ENCODE measurements at places on chromosomes 2 and 18.

DNA sequence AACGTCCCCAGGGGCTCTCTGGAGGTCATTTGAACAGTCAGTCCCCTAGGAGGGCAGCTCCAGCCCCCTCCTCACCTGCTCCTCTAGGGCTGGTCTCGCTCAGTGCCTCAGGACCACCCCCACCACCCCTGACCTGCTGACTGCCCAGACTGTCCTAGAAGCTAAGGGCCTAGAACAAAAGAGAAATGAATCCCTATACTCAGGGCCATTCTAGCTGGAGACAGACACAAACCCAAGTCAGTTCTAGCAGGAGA, 83.0 kb downstream of the HS1BP3 start:
- no peak for DNase-seq

DNA sequence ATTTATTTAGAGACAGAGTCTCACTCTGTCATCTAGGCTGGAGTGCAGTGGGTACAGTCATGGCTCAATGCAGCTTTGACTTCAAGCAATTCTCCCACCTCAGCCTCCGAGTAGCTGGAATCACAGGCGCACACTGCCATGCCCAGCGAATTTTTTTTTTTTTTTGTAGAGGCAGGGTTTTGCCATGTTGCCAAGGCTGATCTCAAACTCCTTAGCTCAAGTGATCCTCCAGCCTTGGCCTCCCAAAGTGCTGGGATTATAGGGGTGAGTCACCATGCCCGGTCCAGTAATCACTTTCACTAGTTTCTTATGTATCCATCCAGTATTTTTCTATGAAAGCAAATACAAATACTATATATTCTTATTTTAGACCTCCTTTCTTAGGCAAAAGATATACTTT, 24.0 kb downstream of the PRKAG3 start:
- DNase-seq, result no peak

DNA sequence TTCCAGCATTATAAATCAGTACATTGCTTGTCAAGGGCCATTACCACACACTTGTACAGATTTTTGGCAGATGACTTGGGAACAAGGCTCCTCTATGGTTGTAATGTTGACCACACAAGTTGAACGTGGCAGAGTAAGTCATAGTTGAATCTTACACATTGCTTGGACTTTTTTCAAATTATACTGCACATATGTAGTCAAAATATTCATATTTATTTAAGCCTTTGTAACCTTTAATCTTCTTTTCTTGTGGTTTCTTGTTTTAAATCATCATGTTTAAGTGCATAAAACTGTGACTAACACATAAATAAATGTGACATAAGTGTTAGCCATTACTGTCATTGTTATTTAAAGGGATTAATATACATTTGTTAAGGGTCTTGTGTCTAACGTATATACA, 52.1 kb upstream of the EPB41L5 start:
- DNase-seq, result no peak

GRCh38 chr2:215644233-215644897, 208.5 kb upstream of the FN1 start:
- no peak for DNase-seq

- DNase-seq, result no peak
Measured at GRCh38 chr2:20677301-20678085, 10.5 kb downstream of the GDF7 start.

- DNase-seq, result no peak
Measured at GRCh38 chr2:164906947-164907346, 48.4 kb downstream of the SLC38A11 start.

DNA sequence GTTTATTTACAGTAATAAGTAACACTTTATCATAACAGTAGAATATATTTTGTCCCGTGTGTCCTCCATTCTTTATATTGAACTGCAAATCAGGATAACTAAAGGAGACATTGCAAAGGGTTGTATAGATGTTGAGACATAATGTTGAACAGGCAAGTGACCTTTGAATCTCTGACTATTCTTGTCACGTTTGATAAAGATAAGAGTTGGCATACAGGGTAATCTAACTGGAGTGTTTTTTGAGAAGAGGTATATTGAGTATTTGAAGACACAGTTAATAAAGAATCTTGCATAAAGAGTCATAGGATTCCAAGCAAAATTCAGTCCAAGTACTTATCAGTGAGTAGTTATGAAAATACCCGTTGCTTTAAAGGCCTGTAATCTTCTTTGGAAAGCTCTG, 21.7 kb downstream of the CCDC195 start:
- DNase-seq, result no peak

DNA sequence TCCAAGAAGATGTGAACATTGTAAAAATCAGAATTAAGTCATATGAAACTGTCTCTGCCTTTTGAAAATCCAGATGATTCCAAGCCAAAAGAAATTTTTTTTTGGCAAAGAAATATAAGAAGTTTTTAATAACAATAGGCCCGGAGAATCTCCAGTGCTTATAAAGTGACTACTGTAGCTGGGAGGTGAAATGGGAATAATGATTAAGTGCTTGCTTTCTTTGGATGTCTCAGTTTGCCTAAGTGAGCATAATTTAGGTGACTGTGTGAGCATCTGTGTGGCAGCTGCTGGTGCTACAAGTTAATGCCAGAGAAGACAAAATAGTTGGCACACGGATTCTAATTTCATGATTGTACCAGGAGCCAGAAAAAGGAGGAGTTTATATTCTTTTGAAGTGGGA, 185.0 kb downstream of the LTBP1 start:
- no peak for DNase-seq

DNA sequence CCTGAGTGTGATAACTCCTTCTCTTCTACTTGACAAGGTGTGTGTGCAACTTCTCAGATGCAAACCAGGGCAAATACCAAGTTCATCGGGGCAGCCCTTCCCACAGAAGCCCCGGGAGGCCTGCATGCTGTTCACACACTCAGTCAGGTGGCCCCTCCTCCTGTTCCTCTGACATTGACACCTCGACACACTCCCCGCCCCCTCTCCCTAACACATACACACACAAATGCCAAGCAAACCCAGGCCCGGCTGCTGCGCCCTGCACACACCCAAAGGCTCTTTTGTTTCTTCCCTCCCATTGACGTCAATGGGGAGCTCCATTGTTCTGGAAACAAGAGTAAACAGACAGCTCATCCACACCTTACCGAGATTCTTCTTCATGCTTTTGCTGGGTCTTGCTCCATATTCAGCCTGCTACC, 1.7 kb upstream of the PER2 start:
- no peak for DNase-seq

- DNase-seq, result no peak
Measured at GRCh38 chr2:11567631-11568031, 33.8 kb downstream of the GREB1 start.

DNA sequence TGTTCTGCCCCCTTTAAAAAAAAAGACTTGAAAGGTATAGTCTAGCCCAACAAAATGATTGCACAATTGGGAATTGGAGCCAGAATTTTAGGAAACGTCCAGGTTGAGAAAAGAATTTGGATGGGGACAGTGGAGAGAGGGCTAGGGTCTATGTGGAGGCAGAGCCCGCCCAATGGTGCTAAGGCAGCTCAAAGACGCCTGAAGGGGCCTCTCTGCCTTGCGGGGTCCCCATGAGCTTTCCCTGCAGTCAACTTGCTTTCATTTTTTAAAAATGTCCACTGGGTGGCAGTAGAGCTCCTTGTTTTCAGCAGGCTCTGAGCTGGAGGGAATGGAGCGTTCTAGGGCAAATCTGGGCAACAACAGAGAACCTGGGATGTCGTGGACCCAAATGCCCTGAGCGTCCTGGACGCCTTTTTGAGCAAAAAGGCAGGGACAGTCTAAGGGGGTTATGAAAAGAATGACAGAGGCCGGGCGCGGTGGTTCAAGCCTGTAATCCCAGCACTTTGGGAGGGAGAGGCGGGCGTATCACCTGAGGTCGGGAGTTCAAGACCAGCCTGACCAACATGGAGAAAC, 40.2 kb upstream of the ITM2C start:
- peak; percentile 73 for DNase-seq

- DNase-seq, result no peak
Measured at GRCh38 chr2:239277401-239278085, 123.3 kb downstream of the HDAC4 start.

- DNase-seq, result no peak
Measured at GRCh38 chr18:72460210-72460680, 83.9 kb downstream of the CBLN2 start.

DNA sequence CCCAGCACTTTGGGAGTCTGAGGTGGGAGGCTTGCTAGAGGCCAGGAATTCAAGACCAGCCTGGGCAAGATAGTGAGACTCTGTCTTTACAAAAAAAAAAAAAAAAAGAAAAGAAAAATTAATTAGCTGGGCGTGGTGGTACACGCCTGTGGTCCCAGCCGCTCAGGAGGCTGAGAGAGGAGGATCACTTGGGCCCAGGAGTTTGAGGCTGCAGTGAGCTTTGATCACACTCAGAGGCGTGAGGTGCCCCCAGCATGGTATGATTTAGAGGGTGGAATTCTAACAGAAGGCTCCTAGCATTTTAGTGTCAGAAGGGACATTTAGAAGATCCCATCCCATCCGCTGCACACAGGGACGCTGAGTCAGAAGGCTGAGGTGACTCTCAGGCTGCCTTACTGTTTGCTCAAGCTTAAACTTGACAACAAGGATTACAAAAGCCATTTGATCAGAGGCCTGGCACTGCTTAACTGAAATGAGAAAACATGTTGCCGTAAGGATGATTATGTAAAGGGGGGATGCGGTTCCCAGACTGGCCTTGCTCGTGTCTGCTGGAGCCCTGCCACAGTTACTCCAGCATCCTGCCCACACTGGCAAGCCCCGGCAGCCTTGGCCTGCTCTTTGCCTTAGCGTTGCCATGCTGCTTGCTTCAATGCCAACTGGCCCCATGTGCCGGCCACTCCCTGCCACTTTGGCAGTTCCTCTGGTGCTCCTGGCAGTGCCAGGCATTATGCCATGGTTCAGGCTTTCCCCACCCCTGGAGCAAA, 45.6 kb upstream of the SLC1A4 start:
- no peak for DNase-seq

DNA sequence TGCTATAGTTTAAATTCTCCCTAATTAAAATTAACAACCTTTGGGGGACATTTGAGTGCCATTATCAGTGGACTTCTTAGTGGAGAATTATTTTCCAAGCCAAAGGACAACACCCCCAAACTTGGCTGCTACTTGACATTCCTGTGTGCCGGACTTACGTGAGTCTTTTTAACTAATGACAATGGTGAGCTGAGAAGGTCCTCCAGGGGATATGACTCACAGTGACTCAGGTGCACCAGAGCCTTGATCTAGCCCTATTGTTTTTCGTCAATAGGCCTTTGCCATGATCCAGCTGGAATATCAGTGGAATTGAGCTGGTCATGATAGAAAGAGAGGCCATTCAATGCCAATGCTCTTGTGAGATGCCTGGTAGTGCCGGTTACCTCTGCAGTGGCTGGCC, 118.1 kb upstream of the CXCR4 start:
- no peak for DNase-seq

DNA sequence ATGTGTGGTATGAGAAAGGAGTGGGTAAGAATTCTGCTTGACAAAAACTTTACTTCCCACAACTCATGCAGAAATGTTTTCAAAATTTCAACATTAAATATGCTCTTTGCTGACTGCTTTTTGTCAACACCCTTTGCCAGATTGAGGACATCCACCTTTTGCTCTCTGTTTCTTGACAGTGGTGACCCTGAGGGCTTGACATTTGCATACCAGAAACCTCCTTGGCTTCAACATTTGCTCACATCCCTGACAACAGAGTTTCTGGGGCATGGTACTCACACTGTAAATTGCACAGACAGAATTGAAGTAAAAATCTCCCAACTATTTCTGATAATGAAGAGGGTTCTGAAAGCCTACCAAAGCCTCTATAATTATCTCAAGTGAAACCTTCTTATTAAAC, 95.7 kb downstream of the RND3 start:
- no peak for DNase-seq

- no peak for DNase-seq
Measured at GRCh38 chr2:69817729-69818501, 11.5 kb upstream of the GMCL1 start.

DNA sequence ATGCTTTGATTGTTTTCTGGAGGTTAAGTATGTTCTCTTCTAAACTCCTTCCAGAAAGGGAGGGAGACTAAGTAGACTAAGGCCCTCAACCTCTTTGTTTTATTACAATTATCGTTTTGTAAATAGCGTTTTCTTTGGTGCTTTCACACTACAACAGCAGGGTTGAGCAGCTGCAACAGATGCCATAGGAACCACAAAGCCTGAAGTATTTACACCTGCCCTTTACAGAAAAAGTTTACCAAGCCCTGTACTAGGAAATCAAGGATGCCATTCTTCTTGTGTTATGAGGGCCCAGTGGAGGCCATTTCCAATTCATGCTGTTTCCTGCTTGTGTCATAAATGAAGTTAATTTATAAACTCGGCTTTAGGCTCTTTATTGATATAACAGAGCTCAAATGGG, 914.8 kb downstream of the DCDC2C start:
- DNase-seq, result no peak

DNA sequence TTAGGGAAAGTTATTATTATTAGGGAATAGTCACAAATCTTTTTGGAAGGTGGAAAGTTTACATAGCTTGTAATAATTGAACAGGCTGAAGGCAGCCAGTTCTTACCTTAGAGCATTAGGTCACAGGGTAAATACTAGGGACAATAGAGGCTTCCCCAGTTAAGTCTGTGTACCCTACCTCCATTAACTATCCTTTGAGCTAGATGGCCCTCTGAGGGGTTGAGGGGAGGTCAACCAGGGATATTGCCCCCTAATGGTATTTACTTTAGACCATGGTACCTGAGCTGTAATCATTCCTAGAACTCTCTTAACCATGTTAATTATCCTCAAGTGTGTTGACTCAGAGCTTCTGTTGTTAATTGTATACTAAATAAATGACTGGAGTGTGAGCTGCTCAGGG, 120.5 kb upstream of the SCN7A start:
- no peak for DNase-seq

- DNase-seq, result no peak
Measured at GRCh38 chr2:9373476-9373875, 49.9 kb downstream of the ITGB1BP1 start.

DNA sequence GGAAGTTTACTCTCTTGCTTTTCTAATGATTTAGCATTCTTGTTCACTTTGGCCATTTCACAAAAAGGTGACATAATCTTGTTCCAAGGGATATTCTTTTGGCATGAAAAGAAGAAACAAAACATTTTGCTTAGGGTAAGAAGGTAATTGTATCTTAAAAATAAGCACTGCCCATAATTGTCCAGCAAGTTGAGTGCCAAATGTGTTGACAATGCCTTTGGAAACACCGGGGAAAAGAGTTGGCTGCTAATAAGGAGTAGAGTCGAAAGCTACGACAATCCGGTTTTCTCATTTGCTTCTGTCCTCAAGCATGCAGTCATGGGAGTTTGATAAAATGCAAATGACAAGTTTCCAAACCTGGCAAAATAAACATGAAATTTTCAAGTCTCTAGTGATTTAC, 27.3 kb downstream of the ITGAV start:
- DNase-seq, result no peak

GRCh38 chr2:143530758-143531157, 401.5 kb downstream of the ARHGAP15 start:
- DNase-seq, result no peak

- peak; percentile 40 for DNase-seq
Measured at GRCh38 chr2:160109939-160110673, 47.7 kb upstream of the PLA2R1 start.

- peak; percentile 61 for DNase-seq
Measured at GRCh38 chr2:217988014-217988839, 14.6 kb downstream of the TNS1 start.
